Activated T-cell treated with anti-CD3 and anti-CD28 coated beads, Interleukin-2, amount 50 U/mL, for 48 hours (primary cell): ENCODE measurements at places on chromosomes 3 and 15.

DNA sequence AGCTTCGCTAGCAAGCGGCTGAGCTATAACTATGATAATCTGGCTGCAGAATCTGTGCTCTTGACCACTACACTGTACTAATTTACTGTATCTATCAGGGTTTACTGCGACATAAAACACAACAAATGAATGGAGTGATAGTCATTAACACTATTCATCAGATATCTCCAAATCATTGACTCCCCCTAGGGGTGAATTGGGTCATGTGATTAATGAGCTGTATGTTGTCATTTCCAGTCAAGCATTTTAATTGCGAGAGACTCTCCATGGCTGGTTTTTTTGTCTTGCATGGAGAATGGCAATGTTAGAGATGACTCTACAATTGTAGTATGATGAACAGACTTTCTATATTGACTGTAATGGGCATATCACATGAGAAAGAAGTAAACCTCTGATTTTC, 10.5 kb upstream of the TM4SF18 start:
- no peak for DNase-seq

DNA sequence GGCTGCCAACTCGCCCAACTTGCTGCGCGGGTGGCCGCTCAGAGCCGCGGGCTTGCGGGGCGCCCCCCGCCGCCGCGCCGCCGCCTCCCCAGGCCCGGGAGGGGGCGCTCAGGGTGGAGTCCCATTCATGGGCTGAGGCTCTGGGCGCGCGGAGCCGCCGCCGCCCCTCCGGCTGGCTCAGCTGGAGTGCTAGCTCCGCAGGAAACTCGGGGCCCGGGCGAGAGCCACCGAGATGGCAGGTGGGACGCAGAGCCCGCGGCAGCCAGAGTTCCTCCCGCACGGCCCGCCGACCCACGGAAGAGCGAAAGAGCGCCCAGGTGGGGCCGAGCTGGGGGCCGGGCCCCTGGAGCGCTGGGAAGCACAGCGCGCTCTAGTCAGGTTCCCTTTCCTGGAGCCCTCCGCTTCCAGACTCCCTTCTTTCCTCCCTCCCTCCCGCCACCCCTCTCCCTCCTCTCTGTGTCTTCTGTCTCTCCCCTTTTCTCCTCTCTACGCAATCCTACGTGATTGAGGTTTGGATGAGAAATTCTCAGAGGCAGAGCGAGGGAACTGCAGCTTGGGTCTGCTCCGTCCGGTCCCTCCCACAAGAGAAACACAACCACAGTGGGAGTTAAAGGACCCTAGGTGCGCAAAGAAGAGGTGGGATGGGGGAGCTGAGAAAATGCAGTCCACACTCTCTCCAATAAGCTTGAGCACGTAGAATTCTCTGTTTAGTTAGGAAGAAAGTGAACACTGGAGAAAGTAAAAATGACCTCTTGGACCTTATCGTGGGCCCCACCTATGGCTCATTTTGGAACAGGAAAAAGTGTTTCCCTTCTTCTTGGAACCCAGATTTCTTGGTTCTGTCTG, 317.3 kb downstream of the FGF12 start:
- DNase-seq, result no peak

GRCh38 chr3:130299531-130299930, 45.9 kb upstream of the COL6A5 start:
- no peak for DNase-seq

DNA sequence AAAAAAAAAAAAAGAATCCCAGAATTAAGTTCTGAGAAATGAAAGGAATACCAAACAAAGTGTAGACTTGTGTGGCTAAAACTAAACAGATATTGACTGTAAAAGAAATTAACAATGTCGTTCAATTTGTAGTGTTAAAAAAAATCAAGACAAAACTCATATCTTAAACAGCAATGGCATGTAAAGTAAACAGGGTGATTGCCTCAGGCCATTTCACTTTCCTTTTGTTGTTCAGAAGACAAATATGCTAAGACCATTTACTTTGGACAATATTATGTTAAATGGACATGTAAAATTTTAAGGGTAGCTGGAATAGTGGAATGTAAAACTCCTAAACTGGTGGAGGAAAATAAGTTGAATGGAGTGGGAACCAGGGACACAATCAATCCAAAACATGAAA, 139.1 kb downstream of the RTP4 start:
- DNase-seq, result no peak

DNA sequence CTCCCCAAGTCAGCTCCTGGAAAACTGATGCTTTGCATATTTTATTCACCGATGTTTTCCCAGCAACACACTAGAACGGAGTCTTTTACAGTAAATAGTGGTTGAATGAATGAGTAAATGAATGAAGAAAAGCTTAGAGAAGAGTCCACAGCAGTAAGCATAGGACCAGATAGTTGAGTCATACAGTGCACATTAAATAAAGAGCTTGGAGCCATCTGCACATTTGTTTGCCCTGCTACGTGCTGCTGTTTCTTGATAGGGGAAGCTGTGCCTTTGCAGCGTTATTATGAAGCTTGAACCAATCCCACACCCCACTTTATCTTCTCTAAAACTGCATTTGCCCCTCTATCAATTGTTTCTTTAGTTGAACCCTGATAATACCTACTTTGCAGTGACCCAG, 1.2 kb downstream of the FAM98B start:
- no peak for DNase-seq

- peak; percentile 58 for DNase-seq
Measured at GRCh38 chr15:69666441-69666882, 213.8 kb downstream of the RPLP1 start.

- DNase-seq, result no peak
Measured at GRCh38 chr3:113147681-113148261, 63.6 kb upstream of the BOC start.

- DNase-seq, result no peak
Measured at GRCh38 chr3:186319945-186320344, 42.1 kb downstream of the DGKG start.

GRCh38 chr15:52331490-52332240, 36.1 kb upstream of the MYO5C start:
- DNase-seq, result peak; percentile 65
